ENCODE measurements at places on chromosomes 16 and 17. TPM values are rescaled to one million over a fixed set of nuclear protein-coding genes. Genes with fewer than 3 reads are reported as not detected.
A peak's percentile ranks its signal among the peaks of the same experiment; 100 is the strongest.

DNA sequence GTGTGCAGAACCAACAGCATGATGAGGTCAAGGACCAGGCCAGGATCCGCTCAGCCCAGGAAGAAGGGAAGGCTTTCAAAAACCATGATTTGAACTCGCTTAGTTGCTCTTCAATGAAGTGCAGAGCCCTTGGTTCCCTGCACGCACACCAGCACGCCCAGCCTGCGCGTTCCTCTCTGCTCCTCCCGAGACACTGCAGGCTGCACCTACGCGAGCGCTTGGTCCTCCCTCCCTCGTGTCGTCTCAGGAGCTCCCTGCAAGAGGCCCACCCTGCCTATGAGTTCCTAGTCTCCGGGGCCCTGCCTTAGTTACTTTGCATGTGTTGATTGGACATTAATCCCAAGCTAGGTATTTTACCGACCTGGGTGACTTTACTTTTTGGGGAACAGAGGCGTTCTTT is 132.9 kb upstream of the TNRC6C start:
- no peak for DNase-seq

- peak; percentile 96 for DNase-seq
Observed at GRCh38 chr16:17313085-17313611, 157.6 kb downstream of the XYLT1 start.

DNA sequence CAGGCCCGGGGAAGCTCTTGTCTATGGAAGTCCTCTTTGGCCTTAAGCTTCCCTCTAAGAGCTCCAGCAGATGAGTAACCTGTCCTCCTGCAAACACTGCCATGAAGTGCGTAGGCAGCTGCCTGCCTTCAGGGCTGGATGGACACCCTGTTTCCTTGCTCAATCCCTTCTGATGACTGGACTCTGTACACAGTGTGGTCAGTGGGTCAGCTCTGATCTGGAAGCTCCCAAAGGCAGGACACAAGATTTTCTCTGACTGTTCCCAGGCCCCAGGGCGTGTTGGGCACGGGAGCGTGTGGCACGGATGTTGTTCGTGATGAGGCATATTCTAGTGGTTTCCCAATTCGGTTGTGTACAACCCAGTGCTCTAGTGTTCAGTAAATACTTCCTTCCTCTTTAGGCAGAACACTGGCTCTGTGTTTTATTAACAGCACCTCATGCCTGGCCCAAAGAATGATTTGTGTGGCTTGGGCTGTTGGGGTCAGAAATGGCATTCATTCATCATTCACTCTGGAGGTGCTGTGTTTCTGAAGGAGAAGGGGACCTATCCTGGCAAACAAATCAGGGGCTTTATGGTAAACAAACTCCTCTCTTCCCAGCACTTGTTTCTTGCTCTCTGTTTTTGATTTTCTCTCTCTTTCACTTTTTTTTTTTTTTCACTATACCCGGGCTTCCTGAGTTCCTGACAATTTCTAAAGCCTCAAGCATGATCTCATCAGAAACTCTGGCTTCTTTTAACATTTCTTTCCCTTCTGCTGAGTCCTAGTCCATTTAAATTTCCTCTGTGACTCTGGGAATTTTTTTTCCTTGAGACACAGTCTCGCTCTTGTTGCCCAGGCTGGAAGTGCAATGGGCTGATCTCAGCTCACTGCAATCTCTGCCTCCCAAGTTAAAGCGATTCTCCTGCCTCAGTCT is 12.0 kb upstream of the RNF157 start:
- DNase-seq: peak; percentile 79

DNA sequence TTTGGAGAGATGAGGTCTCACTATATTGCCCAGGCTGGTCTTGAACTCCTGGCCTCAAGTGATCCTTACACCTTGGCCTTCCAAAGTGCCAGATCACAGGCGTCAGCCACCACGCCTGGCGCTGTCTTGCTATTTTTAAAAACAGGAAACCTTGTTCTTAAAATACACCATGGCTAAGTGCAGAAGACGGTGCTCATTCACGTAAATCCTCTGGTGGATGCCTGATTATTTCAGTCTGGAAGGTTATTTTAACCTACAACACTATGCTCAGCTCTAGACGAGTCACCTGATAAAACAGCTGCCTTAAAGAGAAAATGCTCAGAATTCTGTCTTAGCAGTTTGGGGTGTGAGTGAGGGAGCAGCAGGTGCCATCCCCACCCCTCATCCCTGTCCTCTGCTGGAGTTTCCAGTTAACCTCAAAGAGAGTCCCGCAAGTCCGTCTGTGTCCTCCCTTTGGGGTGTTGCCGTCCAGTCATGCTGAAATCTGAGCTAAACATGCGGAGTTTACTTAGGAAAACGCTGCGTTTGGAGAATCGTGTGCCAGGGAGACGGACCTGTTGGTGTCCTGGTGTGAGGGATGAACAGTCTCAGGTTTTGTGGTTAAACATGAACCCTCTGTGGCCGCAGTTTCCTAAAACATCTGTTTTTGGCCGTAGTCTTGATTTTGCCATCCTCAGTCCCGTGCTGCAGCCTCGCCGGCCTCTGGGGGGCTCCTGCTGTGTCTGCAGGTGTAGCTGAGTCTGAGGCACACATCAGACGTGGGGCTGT is 17.1 kb downstream of the SPG7 start:
- DNase-seq: no peak

DNA sequence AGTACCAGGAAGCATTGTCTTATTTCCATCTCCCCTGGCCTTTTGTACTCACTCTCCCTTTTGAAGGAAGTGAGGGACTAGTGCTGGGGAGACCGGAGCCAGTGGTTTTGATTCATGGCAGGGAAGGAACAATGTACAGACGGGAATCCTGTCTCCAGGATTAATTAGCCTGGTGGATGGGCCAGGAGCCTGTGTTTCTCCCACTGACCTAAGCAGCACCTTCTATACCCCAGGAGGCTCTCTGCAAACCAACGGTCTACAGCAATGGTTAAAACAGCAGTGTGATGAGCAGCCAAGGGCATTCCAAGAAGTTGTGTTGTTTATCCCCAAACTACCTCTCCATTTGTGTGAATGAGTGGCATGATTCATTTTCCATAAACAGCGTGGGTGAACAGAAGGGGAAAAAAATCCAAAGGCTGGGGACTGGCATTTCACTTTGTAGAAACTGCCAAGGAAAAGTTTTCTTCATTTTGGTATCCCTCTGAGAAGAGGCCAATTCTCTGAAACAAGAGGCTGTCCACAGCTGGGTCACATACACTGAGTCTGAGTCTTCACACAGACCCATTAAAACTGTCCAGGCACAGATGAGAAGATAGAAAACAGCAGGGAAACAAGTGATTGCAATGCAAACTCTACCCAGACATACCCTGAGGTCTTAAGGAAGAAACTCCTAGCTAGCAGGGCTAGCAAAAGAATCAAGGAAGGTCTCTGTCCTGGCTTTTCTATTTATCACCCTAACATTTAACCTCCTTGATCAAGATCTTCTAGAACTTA is 18.1 kb downstream of the ANKFN1 start:
- DNase-seq: no peak

DNA sequence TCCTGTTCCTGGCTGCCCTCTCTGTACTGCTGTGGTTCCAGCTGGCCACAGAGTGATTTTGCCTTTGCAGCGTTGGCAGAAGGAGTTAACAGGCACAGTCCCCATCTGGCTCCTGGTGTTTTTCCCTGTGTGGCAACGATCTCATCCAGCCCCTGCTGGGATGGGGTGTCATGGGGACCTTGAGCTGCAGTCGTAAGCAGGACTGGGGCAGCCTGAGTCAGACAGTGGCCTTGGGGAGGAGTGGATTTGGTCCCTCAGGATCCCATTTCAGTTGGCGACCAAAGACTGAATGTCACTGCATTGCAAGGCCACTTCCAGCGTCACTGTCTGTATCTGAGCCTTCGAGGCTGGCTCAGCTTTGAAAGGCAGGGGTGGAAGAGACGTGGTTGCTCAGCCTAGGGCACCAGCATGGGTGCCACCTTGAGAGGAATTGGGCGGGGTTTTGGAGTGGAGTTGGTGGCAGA is 11.9 kb downstream of the TMEM94 start:
- no peak for DNase-seq

- DNase-seq: no peak
Observed at GRCh38 chr16:54921206-54921824, 9.3 kb upstream of the IRX5 start.

DNA sequence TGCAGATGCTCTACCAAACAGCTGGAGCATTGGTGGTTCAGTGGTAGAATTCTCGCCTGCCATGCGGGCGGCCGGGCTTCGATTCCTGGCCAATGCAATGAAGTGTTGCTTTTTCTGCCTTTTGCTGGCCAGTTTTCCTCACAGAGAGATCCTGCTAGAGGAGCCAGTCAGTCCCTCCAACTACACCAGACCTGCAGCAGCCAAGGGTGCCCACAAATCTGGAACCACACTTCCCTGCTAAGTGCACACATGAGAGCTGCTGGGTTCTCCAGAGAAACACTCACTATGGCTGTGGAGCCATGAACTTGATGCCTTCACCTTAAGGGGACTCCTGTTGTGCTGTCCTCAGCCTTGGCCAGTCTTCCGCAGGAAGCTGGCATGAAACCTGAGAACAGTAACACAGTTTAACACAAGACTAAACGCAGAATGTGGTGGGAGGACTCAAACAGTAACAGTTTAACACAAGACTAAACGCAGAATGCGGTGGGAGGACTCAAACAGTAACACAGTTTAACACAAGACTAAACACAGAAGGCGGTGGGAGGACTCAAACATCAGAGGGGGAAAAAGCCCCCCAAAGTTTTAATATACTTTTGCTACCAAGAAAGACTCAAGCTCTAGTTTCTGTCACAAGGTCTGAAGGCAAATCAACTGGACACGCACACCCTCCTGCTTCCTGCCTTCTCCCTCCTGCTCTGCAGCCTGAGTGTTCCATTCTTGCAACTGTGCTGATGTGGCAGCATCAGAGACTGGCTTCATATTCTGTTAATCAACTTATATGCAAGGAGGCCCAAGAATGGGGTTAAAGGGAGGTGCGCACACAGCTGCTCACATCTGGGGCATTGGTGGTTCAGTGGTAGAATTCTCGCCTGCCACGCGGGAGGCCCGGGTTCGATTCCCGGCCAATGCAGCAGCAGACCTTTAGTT is 12.0 kb downstream of the VAC14 start:
- peak; percentile 66 for DNase-seq

DNA sequence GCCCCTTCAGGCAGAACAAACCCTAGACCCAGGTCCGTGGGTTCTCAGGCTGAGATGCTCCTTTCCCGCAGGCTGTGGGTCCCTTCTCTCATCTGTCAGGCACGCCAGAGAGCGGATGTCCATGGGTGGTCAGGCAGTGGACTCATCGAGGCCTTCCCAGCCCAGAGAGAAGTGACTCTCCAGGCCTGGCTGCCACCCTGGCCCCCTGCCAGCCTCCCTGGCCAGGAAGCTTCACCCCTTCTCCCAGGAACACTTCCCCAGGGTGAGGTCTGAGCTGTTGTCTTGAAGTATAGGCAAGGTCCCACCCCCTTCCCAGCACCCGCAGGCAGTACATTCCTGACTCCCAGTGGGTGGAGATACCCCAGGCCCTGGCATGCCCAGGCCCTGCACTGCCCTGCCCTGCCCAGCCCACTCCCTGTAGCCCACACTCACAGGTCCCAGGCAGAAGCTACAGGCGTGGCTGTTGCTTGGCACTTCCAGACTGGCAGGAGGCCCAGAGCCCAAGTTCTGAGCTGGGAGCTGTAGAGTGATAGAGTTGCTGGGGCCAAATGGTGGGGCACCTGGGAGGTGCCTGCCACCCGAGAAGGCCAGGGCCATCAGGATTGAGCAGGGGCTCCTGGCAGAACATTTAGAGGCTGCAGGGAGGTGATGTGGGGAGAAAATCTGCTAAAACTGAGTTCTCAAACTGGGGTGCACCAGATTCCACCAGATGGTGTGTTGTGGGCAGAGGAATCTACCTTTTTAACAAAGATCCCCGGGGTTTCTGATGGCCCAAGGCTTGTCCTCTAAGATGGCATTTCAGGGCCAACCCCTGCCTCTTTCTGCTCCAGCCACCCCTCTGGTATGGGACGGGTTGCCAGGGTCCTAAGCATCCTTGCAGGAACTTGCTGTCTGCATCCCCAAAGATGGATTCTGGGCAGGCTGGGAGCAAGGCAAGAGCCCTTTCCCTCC is 6.7 kb downstream of the ITGA3 start:
- peak; percentile 95 for DNase-seq

DNA sequence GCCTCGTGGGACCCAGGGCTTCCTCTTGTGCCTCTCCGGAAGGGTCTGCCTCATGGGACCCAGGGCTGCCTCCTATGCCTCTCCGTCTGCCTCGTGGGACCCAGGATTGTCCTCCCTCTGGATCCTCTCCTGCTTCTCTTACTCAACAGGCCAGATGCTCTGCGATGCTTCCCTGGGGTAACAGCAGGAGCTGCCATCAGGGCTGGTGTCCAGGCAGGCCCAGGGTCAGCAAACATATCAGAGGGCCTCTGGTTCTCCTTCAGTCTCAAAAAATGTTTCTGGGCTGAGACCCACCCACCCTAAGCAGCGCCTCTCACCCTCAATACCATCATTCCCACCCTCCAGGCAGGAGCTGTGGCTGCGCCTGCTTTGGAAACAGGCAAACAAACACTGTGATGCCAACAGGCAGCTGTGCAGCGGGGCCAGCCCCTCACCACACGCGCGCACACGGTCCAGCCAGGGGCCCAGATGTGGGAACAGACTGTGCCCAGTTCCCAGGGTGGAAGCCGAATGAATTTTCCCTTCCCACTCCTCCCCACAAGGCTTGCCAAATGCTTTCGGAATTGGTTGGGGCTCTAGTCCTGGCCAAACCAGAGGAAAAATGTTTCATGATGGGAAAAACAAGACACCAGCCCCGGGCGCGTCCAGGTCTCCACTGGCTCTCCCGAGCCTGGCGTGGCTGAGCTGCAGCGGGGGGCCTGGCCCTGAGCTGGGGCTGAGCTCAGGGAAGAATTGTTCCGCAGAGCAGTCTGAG is 11.3 kb downstream of the TIMM22 start:
- peak; percentile 59 for DNase-seq

Gene TRAPPC1
- total RNA-seq: 38.9 TPM

Gene KCNH4
- total RNA-seq: under 0.01 TPM

Gene GLIS2
- 1.5 TPM for total RNA-seq

Gene EIF4A3
- 46.2 TPM for total RNA-seq

Gene KIF2B
- total RNA-seq: not detected

Gene TUBB3
- total RNA-seq: 1.8 TPM

Gene IRX5
- total RNA-seq: 59.0 TPM

Gene KRT40
- total RNA-seq: not detected

All from breast epithelium (tissue), 4 donors.